ENCODE measurements at places on chromosomes 12 and 14. TPM values are rescaled to one million over a fixed set of nuclear protein-coding genes. Genes with fewer than 3 reads are reported as not detected.
A peak's percentile ranks its signal among the peaks of the same experiment; 100 is the strongest.

- H3K4me1 ChIP-seq, result peaks cover 17% of the 10 kb centered on the region
- H3K27me3 ChIP-seq, result peaks cover 14% of the 10 kb centered on the region
- H3K36me3 ChIP-seq, result peaks cover 7% of the 10 kb centered on the region
- no peak overlapping the region for H3K4me3 ChIP-seq
Measured at GRCh38 chr12:50110762-50111351, 1.2 kb upstream of the COX14 start.

- H3K4me3 ChIP-seq, result no peak overlapping the region
- peaks cover 8% of the 10 kb centered on the region for H3K36me3 ChIP-seq
- no peak for DNase-seq
- no peaks in the 10 kb centered on the region for H3K4me1 ChIP-seq
Measured at GRCh38 chr12:818733-819132, 66.4 kb downstream of the WNK1 start.

GRCh38 chr12:43733687-43734086 is 24.9 kb downstream of the PUS7L start:
- H3K4me1 ChIP-seq, result no peaks in the 10 kb centered on the region
- no peaks in the 10 kb centered on the region for H3K27me3 ChIP-seq
- H3K27ac ChIP-seq, result no peak overlapping the region
- H3K36me3 ChIP-seq, result no peaks in the 10 kb centered on the region
- DNase-seq, result no peak

The RIPK3 gene
- 2.6 TPM for total RNA-seq

The GSKIP gene
- total RNA-seq, result 27.6 TPM

DNA sequence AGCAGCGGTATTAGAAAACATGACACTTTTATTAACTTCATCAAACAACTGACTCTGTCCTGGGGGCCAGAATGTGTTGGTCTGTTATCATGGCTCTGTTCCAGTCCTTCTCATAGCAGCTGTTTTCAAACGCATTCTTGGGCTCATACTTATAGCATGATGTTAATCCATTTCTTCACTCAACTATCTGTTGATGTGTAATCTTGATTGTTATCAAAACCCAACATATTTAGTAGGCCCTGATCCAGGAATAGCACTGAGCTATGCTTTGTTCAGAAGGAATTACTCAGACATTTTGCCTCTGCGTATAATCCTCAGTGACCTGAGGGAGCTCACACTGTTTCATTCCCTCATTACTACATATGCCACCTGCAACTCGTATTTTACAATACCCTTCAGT is 315.9 kb downstream of the BMP4 start:
- no peaks in the 10 kb centered on the region for H3K27me3 ChIP-seq
- no peaks in the 10 kb centered on the region for H3K4me1 ChIP-seq
- no peak for DNase-seq
- no peak overlapping the region for H3K4me3 ChIP-seq
- no peak overlapping the region for H3K27ac ChIP-seq
- H3K36me3 ChIP-seq, result no peaks in the 10 kb centered on the region

The LRP1-AS gene
- total RNA-seq, result 0.46 TPM

- H3K4me3 ChIP-seq, result no peak overlapping the region
- no peaks in the 10 kb centered on the region for H3K36me3 ChIP-seq
- peaks cover 16% of the 10 kb centered on the region for H3K4me1 ChIP-seq
- DNase-seq, result no peak
- H3K27ac ChIP-seq, result no peak overlapping the region
- no peaks in the 10 kb centered on the region for H3K27me3 ChIP-seq
Measured at GRCh38 chr14:89540830-89541470, 123.9 kb upstream of the FOXN3 start.

DNA sequence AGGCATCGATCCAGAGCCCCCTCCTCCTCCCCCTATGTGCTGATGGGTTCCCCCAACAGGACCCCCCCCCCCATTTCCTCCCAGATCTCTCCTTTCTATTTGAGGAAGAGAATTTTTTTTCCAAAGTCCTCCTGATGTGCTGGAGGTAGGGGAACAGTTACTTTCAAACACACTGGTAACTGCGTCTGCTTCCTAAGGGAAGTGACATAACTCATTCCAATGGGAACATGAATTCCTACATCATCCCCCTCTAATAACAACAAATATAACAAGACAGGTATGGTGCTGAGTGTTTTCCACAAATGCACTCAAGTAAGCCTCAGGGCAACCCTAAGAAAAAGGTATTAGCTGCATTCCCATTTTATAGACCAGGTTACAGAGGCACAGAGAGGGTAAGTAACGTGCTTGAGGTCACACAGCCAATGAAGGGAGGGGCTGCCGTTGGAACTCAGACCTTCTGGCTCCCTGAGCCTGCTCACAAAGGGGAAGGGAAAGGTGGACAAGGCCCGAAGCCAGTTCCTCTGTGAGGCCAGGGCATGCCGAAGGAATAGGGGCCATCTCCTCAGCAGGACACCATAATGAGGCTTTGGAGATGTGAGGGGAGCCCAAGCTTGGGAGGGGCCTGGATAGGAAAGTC is 121.1 kb upstream of the NCOR2 start:
- DNase-seq, result no peak
- peak overlapping the region; percentile 74 for H3K27ac ChIP-seq
- H3K36me3 ChIP-seq, result no peaks in the 10 kb centered on the region
- H3K4me1 ChIP-seq, result peaks cover 20% of the 10 kb centered on the region

DNA sequence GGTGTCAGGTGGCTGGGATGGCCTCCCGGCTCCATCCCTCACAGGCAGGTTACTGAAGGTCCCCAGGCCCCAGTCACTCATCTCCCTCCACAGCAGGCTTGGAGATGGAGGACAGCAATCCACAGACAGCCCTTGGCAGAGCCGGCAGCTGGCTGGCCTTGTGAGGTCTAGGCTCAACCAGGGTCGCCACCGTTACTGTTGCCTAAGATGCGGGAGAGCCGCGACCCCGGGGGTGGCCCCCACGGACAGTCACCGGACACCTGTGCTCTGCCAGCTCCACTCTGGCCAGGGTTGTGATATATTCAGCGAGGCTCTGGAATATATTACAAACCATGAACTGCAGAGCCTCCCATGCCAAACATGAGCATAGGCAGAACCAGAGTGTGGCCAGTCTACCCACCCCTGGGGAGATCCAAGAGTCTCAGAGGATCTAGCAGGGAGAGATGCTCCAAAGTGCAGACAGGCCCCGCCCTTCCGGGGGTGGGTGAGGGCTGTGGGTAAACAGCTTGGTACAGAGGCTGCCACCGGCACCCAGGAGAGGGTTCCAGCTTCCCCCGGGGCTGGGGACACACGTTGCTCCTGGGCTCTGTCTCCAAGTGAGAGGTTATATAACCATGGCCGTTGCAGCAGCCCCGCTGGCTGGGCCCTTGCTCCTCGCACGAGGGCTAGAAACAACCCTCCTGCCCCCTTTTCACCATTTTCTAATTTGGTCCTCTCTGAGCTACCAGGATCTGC is 55.9 kb upstream of the DIO3 start:
- no peaks in the 10 kb centered on the region for H3K36me3 ChIP-seq
- H3K27ac ChIP-seq, result no peak overlapping the region
- H3K27me3 ChIP-seq, result peaks cover 4% of the 10 kb centered on the region
- no peak for DNase-seq
- no peak overlapping the region for H3K4me3 ChIP-seq

- no peaks in the 10 kb centered on the region for H3K36me3 ChIP-seq
- H3K4me1 ChIP-seq, result peaks cover 17% of the 10 kb centered on the region
- no peak within 1 kb of the TSS for H3K27ac ChIP-seq
- DNase-seq, result no peak
Measured at GRCh38 chr14:91867316-91867988, at the start of gene TC2N. TC2N (minus strand) TSS chr14:91867536; CDS start chr14:91813769, 53,767 bp downstream.

GRCh38 chr14:72532686-72533454 is 361.0 kb downstream of the DPF3 start:
- peaks cover 15% of the 10 kb centered on the region for H3K36me3 ChIP-seq
- no peak overlapping the region for H3K27ac ChIP-seq
- H3K4me1 ChIP-seq, result no peaks in the 10 kb centered on the region
- H3K27me3 ChIP-seq, result no peaks in the 10 kb centered on the region
- no peak for DNase-seq
- H3K4me3 ChIP-seq, result no peak overlapping the region

The FSCB gene
- not detected for total RNA-seq

- no peaks in the 10 kb centered on the region for H3K4me1 ChIP-seq
- peaks cover 1% of the 10 kb centered on the region for H3K27me3 ChIP-seq
- DNase-seq, result peak; percentile 37
Measured at GRCh38 chr12:51678086-51678724, 87.2 kb downstream of the SCN8A start.

DNA sequence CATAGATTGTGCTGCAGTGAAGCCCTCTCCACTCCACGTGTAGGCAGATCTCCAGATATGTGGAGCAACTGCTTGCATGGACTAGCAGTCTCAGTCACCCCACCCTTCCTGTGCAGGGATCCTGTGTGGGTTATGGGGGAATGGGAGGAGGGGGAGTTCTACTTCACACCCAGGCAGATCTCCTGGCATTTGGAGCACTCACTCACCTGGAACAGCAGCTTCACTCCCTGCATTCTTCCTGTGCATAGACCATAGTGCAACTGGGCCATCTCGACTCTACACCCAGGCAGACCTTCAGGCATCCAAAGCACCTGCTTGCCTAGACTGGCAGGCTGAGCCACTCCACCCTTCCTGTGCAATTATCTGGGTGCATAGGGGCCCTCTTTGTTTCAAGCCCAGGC is 96.0 kb upstream of the PCED1B start:
- H3K36me3 ChIP-seq, result no peaks in the 10 kb centered on the region
- no peak for DNase-seq
- H3K4me1 ChIP-seq, result no peaks in the 10 kb centered on the region
- no peaks in the 10 kb centered on the region for H3K27me3 ChIP-seq
- no peak overlapping the region for H3K4me3 ChIP-seq
- H3K27ac ChIP-seq, result no peak overlapping the region

The EDDM3A gene
- total RNA-seq, result not detected

DNA sequence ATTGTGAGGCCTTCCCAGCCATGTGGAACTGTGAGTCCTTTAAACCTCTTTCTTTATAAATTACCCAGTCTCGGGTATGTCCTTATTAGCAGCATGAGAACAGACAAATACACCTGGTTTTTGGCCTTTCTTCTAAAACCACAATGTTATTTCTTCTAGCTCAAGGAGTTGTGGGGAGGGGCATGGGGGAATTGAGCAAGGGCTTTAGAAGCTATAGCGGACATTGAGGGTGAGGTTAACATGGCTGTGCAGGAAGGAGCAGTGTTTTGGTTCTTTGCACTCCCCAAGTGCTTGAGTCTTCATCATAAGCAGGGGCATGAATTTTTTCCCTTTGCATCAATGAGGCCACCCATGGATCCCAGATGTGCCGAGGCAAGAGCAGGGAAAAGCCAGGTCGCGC is 86.8 kb downstream of the SPRING1 start:
- no peak overlapping the region for H3K27ac ChIP-seq
- H3K36me3 ChIP-seq, result no peaks in the 10 kb centered on the region
- H3K27me3 ChIP-seq, result peaks cover 3% of the 10 kb centered on the region
- H3K4me1 ChIP-seq, result peaks cover 3% of the 10 kb centered on the region

GRCh38 chr12:99810718-99811593 is 163.4 kb downstream of the GARIN6 start:
- no peak overlapping the region for H3K27ac ChIP-seq
- no peaks in the 10 kb centered on the region for H3K4me1 ChIP-seq
- H3K4me3 ChIP-seq, result no peak overlapping the region
- no peaks in the 10 kb centered on the region for H3K27me3 ChIP-seq
- no peak for DNase-seq

- H3K27me3 ChIP-seq, result no peaks in the 10 kb centered on the region
- H3K4me3 ChIP-seq, result no peak overlapping the region
- H3K4me1 ChIP-seq, result no peaks in the 10 kb centered on the region
- no peak overlapping the region for H3K27ac ChIP-seq
- no peaks in the 10 kb centered on the region for H3K36me3 ChIP-seq
- no peak for DNase-seq
Measured at GRCh38 chr12:30144777-30145683, 361.3 kb upstream of the TMTC1 start.

The GUCY2C gene
- 0.36 TPM for total RNA-seq

The HOMEZ gene
- total RNA-seq, result 21.7 TPM

The DTD2 gene
- total RNA-seq, result 5.1 TPM

DNA sequence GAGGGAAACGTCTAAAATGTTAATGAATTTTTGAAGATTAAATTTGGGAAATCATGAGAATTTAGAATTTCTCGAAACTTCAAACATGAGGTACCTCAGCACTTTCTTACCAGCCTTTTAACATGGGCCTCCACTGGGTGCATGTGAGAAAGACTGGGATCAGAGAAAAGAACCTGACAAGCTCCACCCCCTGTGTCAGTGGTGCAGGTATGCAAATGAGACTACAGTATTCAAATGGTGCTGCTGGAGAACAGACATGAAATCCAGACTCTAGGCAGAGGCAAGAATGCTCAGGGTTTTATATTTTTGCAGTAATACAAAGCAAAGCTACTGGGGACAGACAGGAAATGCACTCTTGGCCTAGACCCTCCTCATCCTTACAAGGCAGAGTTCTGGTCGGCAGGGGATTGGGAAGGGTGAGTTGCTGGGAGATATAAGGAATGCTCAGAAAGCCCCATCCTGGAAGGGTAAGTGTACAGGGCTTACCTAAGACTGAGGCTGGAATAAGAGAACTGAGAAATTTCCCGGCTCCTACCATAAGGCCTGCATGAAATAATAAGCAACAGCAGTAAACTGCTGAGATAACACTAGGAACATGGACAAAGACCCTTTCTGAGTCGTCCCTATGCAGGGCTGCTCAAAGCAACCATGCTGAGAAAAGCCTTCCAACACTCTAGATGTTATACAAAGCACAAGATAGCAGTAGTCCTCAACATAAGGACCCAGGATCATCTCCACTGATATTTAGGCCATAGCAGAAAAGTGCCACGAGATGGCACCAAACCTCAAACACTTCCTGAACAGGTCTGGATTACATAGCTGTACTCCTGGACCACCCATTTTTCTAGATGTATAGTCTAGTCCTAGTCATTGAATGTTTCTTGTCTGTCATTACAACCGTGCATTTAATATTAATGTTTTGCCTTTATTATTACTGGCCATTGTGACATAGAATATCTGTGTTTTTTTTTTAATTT is 260.8 kb downstream of the RASSF9 start:
- no peaks in the 10 kb centered on the region for H3K36me3 ChIP-seq
- H3K4me3 ChIP-seq, result no peak overlapping the region
- peak; percentile 53 for DNase-seq
- H3K4me1 ChIP-seq, result peaks cover 4% of the 10 kb centered on the region
- no peak overlapping the region for H3K27ac ChIP-seq

GRCh38 chr14:54650959-54651351 is 84.0 kb downstream of the SAMD4A start:
- H3K36me3 ChIP-seq, result no peaks in the 10 kb centered on the region
- DNase-seq, result no peak
- H3K27ac ChIP-seq, result peak overlapping the region; percentile 14
- H3K27me3 ChIP-seq, result peaks cover 12% of the 10 kb centered on the region

DNA sequence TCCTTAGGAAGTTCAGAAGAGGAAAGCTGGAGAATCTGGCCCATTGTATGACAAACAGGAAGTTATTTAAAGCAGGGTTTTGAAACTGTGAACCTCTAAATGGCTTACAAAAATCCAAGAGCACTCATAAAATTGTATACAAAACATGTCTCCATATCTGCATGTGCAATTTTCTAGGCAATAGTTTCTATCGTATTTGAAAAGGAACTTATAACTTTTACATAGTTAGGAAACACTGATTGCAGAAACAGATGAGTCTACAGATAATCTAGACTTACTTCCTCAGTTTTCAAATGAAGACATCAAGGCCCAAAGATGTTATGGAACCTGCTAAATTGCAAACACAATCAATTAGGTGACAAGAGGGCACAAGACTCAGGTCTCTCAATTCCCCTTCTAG is 53.3 kb upstream of the ETV6 start:
- H3K4me3 ChIP-seq, result no peak overlapping the region
- H3K4me1 ChIP-seq, result peaks cover 63% of the 10 kb centered on the region
- peak overlapping the region; percentile 33 for H3K27ac ChIP-seq
- no peak for DNase-seq

The RNFT2 gene
- total RNA-seq, result 20.0 TPM
